ENCODE measurements at places on chromosomes 5 and 9.
A peak's percentile ranks its signal among the peaks of the same experiment; 100 is the strongest.

GRCh38 chr9:75601280-75601679, 289.2 kb upstream of the PCSK5 start:
- no peak for DNase-seq

GRCh38 chr5:73256012-73256411, 83.0 kb downstream of the TMEM174 start:
- DNase-seq: no peak

DNA sequence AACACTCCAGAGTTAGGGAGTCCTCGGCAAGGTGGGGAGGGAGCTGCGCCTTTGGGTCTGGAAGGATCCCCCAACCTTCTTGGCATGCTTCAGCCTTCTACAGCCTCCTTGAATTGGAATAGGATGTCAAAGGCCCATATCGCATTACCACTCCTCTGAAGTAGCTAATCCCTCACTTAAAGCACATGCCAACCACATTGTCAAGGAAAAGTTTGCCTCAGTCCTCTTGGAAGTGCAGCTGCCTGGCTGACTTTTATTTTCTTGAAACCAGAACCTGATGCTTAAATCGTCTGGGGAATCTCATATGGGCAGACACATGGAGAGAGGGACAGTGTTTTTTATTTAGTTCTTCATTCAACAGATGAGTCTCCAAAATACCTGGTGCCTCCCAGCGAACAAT, 14.5 kb downstream of the CXCL14 start:
- DNase-seq: no peak

DNA sequence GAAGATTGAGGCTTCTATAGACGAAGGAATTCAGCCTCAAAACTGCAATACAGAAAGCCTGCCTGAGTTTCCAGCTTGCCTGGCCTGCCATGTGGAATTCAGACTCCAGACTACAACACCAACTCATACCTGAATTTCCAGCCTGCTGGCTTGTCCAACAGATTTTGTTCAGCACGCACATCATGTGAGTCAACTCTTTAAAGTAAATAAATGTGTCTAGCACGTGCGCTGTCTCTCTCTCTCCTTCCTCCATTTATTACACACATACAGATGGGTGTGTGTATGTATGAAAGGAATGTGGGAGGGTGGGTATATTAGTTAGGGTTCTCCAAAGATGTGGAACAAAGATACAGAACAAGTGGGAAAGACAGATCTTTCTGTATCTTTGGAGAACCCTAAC, 82.4 kb upstream of the TAS2R1 start:
- peak; percentile 89 for DNase-seq

GRCh38 chr5:69007726-69008368, 86.0 kb upstream of the SLC30A5 start:
- peak; percentile 16 for DNase-seq

DNA sequence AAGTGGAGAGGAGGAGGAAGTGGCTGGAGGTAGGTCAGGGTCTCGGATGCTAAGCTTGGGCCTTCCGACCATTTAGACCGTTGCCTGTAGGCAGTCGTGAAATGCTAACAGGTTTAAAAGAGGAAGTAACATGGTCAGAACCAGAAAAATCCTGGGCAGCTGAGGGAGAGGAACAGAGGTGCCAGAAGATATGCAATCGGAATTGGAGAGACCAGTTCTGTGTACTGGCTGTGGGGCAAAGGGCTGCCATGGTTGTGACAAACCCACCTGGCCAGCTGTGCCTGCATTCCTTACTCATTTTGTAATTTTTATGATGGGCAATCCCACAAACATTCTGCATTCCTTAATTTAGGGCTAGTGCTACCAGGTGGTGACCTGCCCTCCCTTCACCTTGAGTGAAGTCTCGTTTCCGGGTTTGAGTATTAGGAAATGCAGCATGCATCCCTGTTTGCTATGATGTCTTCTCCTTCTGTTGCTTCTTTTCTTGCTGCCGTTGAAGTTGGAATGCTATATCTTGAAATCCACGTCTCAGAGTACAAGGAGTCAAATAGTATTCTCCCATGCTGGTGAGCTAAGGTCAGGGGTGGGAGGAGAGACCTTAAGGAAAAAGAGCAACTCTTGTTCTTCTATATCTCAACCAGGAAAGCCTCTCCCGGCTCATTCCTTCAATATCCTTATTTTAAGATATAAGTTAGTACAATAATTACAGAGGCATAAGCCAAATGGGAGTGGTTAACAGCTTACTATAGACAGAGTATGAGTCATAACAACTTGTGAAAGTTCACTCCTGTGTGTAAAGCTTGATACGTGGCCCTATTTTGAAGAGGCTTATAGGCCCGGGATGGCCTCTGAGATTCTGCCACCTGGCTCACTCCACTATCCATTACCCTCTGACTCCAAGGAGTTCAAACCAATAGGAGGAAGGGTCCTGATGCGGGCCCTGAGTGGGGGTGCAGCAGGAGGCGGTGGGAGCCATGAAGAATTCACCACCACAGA, 37.0 kb downstream of the B4GALT1 start:
- DNase-seq: peak; percentile 27

DNA sequence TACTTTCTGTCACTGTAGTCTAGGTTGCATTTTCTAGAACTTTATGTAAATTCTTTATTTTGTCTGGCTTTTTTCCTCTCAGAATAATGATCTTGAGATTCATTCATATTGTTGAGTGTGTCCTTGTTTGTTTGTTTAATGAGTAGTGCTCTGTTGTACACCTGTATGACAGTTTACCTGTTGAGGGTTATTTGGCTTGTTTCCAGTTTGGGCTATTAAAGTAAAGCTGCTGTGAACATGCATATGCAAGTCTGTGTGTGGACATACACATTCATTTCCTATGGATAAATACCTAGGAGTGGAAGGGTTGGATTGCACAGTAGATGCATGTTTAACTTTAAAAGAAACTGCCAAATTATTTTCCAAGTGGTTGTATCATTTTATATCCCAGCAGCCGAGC, 30.4 kb downstream of the MVB12B start:
- DNase-seq: no peak

DNA sequence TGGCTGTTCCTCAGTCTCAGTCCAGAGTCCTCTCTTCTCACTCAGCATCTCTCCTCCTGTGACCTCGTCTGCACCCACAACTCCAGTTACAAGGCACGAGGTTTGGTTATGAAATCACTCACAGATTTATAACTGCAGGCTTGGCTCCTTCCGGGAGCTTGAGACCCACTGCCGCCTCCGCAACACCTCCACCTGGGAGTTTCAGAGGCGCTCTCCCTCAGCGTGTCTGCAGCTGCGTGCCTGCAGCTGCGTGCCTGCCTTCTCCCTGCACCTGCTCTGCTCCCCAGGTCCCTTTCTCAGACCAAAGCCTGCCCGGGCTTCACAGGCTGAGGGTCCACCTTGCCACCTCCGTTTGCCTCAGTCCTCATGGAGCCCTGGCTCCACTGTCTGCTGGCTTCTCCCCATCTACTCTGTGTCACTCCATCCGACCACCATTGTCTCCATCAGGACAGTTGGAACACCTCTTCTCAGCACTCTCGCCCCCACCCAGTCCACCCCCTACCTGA, 51.5 kb downstream of the HRH2 start:
- no peak for DNase-seq

DNA sequence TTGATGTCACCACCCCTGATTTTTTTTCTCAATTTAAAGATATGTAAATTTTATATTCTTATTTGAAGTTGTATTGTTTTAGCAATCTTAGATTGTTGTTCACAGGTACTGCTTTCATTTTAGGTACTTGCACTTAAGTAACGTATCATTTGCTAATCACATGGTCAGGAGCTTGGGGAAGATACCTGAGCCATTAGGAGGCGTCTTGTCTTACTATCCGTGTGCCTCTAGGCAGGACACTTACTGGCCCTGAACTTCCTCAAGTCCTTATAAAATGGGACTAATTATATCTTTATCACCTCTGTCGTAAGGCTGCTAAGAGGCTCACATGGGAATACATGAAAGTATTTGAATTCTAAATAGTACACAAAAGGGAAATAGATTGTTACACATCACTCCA, 18.5 kb downstream of the ZSWIM6 start:
- DNase-seq: no peak

DNA sequence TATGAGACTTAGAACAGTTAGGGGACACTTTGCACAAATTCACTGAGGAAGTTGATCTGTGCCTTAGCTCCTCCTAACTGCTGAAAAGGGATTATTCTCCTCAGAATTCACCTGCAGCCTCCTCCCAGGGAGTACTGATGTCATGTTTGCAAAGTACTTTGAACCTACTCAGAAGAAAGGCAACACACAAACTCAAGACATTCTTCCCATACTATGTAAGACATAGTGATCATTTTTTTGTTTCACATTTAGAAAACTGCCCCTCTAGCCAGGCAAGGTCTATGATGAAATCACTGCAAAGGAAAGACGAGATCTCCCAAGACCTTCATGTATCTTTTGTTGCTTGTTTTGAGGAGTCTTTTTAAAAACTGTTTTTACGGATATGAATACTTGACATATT, 10.6 kb upstream of the VLDLR start:
- no peak for DNase-seq

DNA sequence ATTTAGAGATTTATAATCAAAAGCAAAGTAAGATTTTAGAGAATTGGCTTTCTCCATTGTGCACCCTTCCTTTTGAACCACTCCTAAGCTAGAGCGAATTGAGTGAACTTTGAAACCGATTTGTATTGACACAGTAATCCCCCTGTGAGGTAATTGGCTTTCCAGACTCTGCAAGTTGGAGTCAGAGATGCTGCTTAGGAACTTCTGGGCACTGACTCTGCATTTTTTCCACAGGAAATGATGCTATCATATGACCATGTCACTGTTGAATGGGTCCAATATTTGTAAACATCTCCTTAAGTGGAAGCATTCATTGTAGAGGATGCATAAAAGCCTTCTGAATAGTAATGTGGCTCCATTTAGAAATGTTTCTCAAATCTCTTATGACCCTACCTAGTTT, 394.4 kb upstream of the ZNF608 start:
- DNase-seq: peak; percentile 81

- DNase-seq: no peak
These were observed 27.0 kb upstream of the IFNB1 start for GRCh38 chr9:21104787-21105186.

- DNase-seq: no peak
These were observed 76.1 kb downstream of the RANBP17 start for GRCh38 chr5:170937914-170938313.

DNA sequence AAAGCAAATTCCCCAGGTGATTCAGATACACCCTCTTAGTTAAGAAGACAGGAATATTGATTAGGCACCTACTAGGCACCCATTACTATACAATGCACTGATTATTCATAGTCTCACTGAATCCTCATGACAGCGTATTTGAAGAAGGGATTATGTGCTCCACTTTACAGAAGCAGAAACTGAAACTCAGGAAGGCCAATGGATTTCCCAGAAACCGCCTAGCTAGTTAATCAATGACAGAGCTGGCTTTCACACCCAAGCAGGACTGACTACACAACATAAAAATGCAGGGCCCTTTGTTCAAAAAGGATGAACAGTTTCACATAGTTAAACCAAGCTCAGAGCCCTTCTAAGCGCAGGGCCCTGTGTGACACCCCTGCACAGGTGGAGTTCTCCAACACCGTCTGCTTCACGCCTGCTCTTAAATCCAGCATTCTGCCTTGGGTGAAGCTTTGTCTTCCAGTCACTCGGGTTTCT, 117.3 kb downstream of the TTLL11 start:
- peak; percentile 67 for DNase-seq

DNA sequence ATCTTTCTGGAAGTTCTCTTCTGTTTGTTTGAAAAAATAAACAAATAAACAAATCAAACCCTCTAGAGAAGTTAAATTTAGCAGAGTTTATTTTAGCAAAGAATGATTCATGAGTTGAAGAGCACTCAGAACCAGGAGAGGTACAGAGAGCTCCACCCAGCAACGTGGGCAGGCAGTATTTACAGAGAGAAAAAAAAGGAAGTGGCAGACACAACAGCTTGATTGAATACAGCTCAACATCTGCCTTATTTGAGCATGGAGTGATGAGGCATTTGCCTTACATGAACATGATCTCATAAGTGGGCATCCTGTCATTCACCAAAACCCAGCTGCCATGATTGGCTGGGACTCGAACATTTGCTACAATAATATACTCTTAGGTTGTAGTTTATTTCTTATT, 381.6 kb upstream of the ADAMTS16 start:
- no peak for DNase-seq

DNA sequence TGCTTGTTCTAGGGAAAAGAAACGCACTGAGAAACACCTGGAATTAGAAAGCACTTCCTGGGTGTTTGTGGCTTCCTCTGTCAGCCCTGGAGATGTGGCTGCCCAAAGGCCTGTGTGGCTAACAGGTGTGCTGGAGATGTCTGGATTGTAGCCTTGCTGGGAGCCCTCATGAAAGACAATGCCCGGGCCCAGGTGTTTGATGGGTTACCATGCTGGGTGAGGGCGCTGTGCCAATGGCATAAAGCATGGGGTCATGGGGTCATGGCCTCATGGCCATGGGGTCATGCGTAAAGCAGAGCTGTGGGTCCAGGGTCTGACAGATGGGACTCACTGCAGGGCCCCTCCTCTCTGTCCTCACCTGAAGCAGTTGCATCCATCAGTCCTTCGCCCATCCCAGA, 21.6 kb downstream of the ANKRD33B start:
- no peak for DNase-seq

DNA sequence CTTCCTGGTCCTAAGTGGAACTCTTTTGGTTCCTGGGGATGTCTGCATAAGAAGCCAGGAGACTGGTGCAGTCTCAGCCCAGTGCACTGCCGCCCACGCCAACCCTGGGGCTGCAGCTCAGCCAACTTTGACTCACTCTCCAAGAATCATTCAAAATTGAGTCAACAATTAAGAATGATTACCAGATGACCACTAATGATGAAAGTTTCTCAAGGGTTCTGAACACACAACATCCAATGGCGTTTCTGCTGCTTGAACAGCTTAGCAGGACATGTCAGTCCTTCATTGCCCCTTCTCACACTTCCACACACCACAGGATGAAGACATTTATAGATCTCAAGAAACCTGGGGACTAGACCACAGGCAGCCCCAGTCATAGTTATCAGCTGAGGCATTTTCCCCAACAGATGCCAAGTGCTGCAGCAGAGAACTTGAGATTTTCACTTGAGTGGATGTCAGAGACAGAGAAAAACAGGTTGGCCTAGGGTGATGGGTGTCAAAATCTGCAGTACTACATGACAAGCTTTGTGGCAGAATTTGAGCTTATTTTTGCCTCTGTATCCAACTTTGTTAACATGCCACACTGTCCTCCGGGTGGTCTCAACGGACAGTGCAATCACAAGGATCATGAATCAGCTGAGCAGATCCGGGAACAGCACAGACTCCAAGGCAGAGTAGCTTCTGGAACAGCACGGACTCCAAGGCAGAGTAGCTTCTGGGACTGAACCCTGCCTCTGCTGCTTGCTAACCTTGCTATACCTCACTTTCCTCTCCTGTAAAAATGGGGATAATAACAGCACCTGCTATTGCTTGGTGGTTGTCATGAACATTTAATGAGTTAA, 356.1 kb downstream of the SPOCK1 start:
- DNase-seq: peak; percentile 95
